ENCODE measurements at places on chromosomes 1 and 21.

DNA sequence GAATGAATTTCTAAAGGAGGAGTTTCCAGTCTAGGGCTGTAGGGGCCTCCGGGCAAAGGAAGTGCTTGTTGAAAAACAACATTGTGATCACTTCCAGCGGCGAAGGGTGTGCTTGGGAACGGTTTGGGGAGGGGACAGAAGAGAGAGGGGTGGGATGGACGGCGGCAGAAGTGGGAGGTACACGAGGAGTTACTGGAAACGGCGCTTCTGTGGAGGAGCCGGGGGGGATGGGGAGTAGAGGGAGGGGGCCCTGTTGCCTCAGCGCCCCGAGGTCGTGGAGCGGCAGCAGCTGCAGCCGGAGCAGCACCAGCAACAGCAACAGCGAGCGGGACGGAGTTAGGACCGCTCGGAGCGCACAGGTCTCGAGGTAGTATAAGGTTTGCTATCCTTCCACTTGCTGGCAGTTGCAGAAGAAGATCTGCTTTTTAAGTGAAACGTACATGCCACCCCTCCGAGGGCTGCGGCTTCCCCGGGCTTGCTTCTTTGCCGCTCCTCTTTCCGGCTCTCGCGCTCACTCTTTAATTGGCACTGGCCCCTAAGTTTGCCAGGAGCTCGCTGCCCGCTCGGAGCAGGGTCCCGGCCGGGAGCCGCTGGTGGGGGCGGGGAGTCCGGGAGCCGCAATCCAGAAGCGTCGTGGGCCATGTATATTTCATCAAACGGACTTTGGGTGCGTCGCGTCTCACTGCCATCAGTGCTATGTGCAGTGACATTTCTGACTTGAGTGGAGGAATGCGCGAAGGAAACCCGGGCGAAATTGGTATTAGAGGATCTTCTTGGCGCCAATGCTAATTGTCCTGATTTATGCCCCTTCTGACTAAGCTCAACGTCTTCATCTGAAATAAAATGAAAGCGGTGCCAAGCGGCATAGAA is 771 bp upstream of the NTNG1 start:
- DNase-seq: peak; percentile 19

- DNase-seq: no peak
Measured at GRCh38 chr1:25113086-25113485, 119.2 kb downstream of the SYF2 start.

GRCh38 chr1:28537457-28538199 is 15.3 kb upstream of the TRNAU1AP start:
- DNase-seq: no peak

GRCh38 chr1:203133970-203134725 is 6.6 kb downstream of the ADORA1 start:
- DNase-seq: no peak

GRCh38 chr1:90509225-90510048 is 207.7 kb downstream of the BARHL2 start:
- no peak for DNase-seq

DNA sequence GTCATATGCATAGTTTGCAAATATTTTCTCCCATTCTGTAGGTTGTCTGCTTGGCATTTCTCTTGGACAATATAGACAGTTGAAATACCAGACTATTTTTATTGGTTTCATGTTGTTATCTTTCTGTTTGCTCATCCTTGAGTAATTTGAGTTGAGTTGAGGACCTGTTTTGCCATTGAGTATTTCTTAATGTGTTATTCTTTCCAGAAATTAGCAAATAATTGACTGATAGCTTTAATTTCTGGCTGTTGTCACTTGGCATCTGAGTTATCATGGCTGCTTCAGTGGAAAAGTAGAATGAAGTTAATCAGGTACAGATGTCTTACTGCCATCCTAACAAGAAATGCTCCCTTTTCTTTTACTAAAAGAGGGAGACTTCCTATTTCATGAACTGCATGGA is 264.8 kb upstream of the DUSP10 start:
- no peak for DNase-seq

DNA sequence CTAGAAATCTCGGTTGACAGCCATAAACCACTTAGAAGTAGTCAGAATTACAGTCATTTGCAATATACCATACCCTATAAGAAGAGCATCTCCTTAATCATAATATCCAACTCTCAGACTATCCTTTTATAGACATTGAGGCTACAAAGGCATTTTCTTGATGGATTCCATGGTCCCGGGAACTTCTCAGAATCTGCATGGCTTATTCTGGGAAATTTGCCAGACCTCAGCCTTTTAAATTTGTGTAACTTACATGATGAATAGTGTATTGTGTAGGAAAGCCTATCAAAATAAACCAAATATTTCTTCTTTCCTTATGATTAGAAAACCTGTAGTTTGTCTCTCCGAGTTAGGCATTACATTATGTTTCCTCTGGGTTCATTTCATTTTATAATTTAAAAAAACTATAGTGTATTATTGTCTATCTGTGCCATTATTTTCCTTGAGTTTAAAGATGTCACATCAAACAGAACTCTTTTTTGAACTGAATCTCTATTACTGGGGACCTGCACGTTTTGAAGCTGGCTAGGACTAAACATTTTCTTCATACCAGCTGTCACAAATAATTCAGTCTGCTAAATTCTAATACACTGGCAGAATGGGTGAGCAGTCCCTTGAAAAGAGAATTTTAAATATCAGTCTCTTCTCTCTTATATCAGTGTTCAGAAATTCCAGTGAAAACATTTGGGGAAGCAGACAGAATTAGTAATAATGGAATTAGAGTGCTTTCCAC is 102.9 kb downstream of the GABPA start:
- no peak for DNase-seq

DNA sequence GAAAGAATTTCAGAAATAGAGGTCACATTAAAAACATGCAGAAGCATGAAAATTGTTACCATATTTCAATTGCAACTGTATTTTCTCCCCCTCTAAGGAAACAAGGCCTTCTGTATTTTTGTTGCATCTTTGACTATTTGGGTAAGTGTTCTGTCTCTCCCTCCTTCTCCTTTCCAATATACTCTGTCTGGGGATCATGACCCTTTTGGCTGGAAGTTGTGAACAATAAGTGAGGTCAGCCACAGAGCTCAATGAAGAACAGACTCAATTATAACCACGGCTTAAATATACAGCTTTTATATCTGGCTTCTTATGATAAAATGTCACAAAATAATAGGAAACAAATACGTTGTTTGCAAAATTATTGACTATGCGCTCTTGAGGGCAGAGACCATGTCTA is 47.1 kb downstream of the SPAG17 start:
- no peak for DNase-seq

DNA sequence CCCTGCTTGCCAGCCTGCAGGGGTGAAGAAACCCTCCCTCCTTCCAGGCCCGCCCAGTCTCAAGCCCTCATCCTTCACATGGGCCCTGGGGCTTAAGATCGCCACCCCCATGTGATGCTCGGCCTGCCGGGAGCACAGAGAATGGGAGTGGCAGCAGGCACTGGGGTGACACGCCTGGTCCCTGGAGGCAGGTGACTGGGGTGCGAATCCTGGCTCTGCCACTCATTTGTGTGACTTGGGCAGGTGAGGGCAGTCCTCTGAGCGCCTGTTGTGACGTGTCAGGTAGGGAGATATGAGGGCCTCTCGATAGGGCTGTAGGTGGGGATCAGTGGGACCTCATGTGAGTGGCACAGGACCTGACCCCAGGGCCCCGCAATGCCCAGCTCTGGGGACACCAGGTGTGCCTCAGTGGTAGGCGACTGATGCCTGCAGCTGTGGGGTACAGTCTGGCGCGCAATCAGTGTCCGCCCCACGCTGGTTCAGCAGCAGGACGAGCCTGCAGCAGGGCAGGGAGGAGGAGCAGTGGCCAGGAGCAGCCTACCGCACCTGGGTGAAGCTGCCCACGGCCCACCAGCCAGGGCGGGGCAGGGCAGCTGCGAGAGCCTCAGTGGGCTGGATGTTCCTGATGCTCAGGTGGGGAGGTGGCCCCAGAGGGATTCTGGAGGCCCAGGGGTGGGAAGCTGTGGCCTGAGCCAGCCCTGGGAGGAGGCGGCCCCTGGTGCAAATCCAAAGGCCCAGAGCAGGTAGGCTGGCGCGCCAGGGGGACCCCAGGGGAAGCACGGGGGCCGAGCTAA is 6.2 kb downstream of the SH2D5 start:
- no peak for DNase-seq

- no peak for DNase-seq
Measured at GRCh38 chr1:162854245-162854882, 6.6 kb downstream of the CCDC190 start.

- DNase-seq: no peak
Measured at GRCh38 chr1:68270951-68271350, 38.6 kb upstream of the WLS start.

- no peak for DNase-seq
Measured at GRCh38 chr1:106747232-106747631, 309.2 kb upstream of the PRMT6 start.

DNA sequence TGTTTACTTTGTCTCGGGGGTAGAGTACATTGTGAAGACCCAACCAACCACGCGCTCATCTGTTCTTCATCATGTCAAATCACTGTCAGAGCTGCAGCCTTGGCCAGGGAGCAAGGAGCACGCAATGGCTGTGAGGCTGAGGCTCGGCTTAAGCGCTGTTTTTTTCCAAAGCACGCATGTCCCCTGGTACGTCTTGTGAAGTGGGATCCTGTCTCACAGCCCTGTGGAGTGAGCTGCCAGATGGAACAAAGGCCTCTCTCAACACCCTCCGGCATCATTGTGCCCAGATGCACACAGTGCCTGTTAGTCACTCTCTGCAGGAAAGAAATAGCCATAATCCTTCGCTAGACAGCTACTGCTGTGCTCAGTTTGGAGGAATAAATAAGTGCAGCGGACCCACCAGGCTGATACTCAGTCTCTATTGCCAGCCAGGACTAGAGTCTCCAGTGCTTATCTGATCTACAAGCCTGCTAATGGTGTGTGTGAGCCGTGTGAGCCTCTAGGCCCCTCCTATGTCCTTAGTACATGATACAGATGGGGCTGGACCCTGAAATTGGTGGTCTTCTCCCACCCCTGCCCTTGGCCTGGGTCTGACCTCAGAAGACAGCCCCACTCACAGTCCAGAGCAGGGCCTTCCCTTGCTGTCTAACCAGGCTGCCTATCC is 91.3 kb upstream of the COA6 start:
- DNase-seq: no peak

DNA sequence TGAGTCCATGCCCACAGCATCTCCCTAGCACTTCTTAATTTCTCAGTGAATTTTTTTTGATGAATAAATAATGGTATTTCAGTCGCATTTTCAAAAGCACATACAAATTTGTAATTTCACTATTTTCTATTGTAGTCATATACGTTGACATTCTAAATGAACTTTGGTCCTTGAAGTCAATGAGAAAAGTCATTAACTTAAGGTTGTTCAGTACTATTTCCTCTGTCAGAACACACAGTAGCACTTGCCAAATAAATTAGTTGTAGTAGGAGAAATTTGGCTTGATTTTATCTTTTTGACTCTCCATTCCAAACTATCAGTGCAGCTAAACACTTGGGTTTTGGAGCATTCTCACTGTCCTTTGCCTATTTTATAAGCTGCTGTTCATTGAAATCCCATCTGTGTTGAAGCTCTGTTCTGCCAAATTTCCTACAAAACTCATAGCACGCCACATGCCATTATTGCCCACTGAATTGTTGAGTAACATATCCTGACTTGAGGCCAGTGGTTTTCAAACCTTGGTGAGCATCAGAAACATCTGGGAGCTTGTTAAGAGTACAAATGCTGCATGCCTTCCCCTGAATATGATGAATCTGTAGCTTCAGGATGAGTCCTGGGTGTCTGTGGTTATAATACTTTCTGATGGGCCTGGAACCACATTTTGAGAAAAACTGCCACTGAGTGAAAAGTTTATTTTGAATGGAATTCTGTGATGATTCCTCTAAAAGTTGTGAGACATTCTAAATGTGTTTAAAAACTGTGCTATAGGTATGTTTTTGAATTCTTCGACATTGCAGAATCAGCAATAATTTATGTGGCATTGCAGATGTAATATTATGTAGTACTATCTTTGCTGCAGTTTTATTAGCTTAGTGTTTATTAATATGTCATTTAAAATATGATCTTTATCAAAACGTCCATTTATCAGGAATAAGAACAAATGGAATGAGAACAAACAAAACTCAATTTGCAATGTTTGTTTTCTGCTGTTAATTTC is 78.9 kb downstream of the DNM3 start:
- no peak for DNase-seq

GRCh38 chr1:192592517-192592916 is 16.9 kb downstream of the RGS1 start:
- DNase-seq: no peak

DNA sequence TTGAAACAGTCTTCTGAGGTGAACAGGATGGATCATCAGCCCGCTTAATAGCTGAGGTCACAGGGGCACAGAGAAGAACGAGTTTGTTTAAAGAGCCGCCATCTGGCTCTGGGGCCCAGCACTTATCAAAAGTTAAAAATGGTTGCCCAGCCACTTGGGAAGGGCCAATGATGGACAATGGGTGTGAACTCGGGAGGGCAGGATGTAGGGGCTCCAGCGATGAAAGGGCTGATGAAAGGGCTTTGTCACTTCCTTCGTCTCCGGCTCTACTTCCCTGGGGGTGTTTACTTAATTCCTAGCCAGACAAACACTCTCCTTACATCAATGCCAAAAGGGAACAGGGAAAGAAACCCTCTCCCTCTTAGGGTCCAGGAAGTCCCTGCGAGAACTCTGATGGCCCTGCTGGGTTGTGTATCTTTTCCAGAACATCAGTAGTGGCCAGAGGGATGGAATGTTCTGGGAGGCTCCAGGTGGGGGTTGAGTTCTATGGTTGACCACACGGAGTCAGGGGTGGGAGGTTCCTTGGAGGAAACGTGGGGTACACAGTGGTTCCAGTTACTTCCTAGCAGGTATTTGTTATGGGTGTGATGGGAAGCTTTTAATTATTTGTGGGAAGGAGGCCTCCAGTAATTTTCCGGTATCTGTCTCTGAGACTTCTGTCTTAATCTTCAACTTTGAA is 9.0 kb upstream of the ABCG1 start:
- DNase-seq: no peak

DNA sequence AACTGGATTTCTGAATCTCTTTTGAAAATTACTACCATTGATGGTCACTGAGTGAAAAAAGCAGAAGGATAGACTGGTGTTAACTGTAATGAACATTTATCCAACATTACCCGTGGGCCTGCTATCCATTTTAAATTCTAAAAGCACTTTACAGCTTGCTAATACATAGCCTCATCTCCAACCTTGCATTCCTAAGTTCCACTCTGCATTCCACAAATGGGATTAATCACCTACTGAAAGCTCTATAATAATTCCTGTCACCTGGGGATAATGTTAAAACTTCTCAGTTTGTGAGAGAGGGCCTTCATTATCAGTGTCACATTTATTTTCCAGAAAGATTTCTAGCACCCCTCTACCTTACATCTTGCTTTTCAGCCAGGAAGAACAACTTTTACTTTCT is 38.2 kb downstream of the PTPRC start:
- DNase-seq: no peak

- no peak for DNase-seq
Measured at GRCh38 chr1:58746757-58747156, 37.1 kb downstream of the JUN start.

DNA sequence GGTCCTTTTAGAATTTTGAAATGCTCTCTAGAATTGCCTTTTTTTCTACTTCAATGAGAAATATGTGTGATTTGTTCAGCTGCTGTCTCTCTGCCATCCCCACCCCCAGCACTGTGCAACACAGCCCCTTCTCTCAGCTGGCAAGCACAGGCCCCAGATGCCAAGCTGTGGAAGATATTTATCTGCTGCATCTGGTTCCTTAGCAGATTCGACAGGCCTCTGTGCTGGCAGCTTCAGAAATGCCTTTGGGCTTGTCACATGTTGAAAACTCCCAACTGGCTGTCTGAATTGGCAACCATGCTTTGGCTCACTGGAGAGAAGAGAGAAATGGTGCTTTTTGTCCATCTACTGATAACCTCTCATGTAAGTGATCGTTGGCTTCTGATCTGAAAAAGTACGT is 206.7 kb upstream of the C1orf87 start:
- DNase-seq: no peak

GRCh38 chr21:38433471-38433870 is 64.8 kb downstream of the ERG start:
- DNase-seq: no peak
